ENCODE measurements at places on chromosomes 13 and 19. TPM values are rescaled to one million over a fixed set of nuclear protein-coding genes. Genes with fewer than 3 reads are reported as not detected.

DNA sequence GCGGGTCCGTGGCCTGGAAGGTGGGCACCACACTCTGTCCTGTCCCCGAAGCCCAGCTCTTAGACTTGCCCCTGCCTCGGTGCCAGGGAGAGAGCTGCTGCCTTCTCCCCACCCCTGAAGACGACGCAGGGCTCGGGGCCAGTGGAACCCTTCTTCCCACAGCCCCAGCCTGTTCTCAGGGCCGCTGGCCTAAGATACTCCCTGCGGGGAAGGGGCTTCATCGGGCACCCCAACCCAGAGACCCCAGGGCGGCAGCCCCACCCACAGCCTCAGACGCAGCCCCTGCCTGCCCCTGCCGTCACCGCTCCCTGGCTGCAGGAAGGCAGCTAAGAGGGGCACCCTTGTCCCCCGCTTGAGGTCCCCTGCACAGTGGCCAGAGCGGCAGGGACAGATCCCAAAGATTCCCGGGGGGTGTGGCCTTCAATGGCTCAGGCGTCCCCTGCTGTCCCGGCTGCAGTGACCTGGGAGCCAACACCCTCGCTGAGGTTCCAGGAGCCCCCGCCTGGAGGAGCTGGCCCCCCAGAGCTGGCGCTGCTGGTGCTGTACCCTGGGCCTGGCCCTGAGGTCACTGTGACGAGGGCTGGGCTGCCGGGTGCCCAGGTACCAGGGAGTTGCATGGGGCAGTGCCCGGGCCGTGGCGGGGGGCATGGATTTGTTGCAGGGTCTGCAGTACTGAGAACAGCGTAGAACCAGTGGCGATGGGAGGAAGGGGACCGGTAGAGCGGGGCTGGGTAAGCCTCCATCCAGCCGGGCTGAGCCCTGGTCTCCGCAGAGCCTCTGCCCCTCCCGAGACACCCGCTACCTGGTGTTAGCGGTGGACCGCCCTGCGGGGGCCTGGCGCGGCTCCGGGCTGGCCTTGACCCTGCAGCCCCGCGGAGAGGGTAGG lies 1.0 kb downstream of the AMH start:
- DNase-seq: no peak

Gene QPCTL
- 21.0 TPM for total RNA-seq

GRCh38 chr13:39672378-39673132 lies 17.1 kb downstream of the COG6 start:
- DNase-seq: no peak

DNA sequence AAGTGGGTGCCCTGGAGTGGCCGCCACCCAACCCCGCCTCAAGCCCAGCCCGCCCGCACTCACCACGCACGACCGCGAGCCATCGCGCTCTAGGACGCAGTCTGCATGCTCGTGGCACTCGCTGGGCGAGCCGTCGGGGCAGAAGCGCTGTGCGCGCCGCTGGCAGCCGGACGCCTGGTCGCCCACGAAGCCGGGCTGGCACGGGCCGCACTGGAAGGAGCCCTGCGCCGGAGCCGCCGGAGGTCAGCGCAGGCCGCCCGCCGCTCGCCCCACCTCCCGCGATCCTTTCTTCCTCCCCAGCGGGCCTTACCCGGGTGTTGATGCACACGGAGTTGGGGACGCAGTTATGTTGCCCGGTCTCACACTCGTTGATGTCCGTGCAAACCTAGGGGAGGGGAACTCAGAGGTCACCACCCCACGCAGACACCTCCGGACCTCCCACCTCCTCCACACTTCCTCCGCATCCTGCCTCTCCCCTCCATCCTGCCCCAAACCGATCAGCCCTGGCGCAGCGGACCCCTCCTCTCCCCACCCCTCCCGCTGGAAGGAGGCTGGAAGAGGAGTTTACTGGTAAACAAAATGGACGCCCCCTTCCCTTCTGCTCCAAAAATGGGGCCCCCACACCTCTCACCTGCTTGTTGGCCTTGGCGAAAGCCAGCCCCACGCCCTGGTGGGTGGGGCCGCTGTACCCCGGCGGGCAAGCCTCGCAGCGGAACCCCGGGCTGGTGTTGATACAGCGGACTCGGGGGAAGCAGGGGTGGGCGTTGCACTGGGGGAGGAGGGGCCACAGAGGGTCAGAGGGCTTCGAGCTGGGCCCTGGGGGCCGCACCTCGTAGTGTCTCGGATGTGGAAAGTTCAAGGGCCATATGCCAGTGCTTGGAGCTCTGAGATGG lies 2.3 kb downstream of the COMP start:
- no peak for DNase-seq

- no peak for DNase-seq
These were observed 27.4 kb downstream of the SLITRK6 start for GRCh38 chr13:85771856-85772255.

- DNase-seq: no peak
These were observed 274.7 kb upstream of the SOX21 start for GRCh38 chr13:94987081-94987480.

Gene RFPL4A
- not detected for total RNA-seq

GRCh38 chr13:114152831-114153371 lies 20.5 kb upstream of the RASA3 start:
- no peak for DNase-seq

- no peak for DNase-seq
These were observed 77.9 kb upstream of the XPO4 start for GRCh38 chr13:20980430-20980829.

DNA sequence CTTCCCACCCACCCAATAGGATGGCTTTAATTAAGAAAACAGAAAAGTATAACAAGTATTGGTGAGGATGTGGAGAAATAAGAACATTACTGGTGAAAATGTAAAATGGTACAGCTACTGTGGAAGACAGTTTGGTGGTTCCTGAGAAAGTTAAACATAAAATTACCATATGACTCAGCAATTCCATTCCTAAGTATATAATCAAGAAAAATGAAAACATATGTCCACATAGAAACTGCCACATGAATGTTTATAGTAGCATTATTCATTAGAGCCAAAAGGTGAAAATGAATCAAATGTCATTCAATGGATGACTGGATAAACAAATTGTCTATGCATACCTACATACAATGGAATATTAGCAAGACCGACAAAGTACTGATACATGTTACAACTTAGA lies 16.9 kb downstream of the DZIP1 start:
- no peak for DNase-seq

DNA sequence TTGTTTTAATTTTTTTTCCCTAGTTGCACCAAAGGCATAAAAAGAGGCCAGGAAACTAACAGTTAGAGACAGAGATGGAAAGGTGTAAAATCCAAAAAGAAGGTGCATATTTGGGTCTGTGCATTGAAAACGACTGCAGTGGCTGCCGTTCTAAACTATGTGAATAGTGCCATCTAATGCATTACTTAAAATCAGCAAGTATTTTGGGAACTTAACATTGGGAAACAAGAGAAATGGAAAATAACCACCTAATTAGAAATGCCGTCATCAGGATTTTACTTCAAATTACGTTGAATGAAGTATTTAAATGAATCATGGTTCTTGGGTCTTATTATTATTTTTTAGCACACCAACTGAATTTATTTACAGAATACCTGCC lies 189.5 kb upstream of the MIR17HG start:
- no peak for DNase-seq

DNA sequence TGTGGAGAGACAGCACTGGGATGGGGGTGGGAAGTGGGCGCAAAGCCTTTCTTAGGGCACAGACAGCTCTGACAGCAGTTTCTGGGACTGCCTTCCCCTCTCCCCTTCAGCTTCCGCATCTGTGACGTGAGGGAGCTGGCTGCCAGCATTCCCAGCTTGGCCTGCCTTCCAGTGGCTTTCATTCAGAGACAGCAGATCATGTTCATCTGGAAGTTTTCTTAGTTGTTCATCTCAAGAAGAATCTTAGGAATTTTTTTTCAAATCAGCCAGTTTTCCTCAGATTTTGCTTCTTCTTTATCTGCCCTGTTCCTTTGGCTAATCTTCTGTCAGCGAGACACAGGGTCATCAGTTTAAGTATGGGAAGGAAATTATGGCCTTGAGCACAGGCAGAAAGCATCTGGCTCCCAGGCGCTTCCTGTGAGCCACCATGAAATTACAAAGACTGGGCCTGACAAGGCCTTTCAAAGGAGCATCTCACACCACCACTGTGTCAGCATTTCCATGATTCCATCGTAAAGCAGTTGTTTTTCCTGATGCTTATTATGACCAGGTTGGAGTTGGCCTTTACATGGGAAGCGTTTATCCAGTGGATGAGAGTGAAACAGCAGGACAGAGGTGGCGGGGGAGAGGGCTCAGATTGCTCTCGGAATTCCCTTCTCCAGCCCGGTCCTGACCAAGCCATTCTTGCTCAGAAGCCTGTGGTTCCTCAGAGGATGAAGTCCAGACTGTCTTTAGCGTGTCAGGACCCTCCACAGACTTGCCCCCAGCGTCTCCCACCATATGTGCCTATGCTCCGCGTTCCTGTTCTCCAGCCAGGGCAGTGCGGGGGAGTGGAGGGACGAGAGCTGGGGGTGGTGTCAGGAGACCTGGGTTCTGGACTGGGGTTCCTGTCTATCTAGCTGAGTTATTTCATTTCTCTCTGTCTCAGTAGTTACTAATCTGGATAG lies 43.6 kb downstream of the ARHGAP35 start:
- DNase-seq: no peak

Gene SULT2A1
- not detected for total RNA-seq

Gene URI1
- total RNA-seq: 61.5 TPM

Gene ZNF574
- total RNA-seq: 13.9 TPM

GRCh38 chr19:17720440-17720839 lies 1.2 kb downstream of the MAP1S start:
- no peak for DNase-seq

Gene ZNF540
- total RNA-seq: 1.0 TPM

Gene CNMD
- not detected for total RNA-seq

DNA sequence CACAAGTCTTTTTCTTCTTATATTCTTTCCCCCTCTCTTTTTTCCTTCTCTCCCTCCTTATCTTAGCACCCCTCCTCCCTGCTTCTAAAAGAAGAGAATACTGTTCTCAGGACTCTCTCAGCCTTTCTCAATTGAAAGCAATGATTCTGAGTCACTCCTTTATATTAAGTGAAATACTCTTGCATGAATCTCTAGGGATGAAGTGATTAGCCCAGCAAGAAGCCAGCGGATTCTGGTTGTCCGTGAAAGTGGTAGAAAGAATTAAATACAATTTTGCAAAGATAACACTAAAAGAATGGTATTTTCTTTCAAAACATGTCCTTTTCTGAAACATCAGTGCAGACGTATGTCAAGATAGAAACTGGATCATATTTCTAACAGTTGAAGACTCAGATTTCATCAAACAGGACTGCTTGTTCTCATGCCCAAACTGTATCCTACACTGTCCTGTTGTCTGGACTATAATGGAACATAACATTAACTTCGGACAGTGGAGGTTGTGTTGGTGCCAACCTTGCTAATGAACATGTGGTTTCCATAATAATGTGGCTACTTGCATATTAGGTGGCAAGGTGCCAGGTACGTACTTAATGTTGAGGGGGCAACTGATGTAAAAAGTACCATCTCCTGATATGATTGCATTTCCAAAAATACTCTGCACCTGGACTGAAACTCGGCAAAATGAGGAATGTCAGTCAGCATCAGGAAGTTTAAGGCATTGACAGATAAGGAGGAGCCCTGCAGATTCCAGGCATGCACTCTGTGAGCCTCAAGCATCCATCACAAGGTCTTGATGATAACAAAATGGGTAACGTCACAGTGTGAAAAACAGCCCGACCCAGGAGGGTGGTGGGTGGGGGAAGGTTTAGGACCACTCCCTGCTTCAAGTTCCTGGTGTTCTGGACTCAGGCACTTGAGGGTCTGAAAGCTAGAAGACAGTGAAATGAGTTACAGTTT lies 357.2 kb downstream of the DLEU7 start:
- no peak for DNase-seq

- no peak for DNase-seq
These were observed 5.2 kb upstream of the RINL start for GRCh38 chr19:38883286-38883685.

Gene IGFL3
- total RNA-seq: not detected

Gene MEIS3
- 0.12 TPM for total RNA-seq

DNA sequence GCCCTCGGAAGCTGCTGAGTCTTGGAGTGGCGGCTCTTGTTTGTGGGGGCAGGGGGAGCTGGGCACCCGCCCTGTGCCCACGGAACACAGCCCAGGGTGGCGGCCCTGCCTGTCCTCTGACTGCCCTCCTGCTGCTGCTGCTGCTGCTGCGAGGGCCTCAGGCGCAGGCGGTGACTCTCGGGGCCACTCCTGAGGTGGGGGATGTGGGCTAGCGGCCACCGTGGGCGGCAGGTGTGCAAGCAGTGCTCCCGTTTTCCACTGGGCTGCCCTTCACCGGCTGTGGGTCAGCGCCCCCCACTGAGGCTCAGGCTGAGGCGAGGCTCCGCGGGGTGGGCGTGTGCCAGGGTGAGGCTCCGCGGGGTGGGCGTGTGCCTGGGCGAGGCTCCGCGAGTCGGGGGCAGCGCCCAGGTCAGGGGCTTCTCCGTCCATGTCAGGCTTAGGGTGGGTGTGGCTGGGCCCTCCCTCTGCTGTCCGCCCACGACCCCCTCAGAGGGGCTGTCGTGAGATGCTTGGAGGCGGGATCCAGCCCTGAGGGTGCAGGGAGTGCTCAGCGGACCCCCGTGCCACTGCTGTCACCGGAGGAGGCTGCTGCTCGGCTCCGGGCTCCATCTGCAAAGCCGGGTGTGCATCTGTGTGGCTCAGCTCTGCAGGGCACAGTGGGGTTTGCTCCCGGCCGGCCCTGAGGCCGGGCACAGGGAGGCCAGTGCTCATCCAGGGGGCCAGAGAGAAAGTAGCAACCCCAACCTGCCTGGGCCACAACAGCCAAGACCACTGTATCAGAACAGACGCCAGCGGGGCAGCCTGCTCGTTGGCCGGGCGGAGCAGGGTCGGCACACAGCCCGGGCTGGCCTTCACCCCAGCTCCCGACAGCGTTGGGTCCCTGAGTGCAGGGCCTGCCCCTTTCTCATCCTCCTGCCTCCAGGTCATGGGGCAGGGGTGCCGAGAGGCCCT lies 14.5 kb downstream of the CSNK1G2 start:
- no peak for DNase-seq

Gene KDELR1
- total RNA-seq: 108 TPM

- no peak for DNase-seq
These were observed 1582.8 kb downstream of the OLFM4 start for GRCh38 chr13:54611390-54611789.

DNA sequence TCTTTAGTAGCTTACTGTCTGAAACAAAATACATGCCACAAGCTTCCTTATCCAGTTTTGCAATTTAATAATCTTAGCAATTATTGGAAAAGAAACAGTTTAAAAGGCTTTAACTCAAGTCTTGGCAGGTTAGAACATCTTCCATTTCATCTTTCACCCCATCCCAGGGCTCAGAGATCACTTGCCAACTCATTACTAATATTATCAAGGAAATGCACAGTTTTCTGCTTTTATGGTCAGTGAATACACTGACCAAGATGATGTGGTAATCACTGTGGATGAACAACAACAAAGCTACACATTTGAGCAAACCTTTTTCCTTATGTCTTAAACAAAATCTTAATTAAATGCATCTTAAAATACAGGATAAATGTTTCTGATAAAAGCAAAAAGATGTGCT lies 48.0 kb upstream of the ITM2B start:
- DNase-seq: no peak

Measured in activated naive CD4-positive, alpha-beta T cell treated with anti-CD3 and anti-CD28 coated beads, Interleukin-2, amount 50 U/mL, for 72 hours (primary cell).